ENCODE measurements at places on chromosomes 5 and 9. TPM values are rescaled to one million over a fixed set of nuclear protein-coding genes. Genes with fewer than 3 reads are reported as not detected.

Gene DBN1
- polyA plus RNA-seq: 50.5 TPM

DNA sequence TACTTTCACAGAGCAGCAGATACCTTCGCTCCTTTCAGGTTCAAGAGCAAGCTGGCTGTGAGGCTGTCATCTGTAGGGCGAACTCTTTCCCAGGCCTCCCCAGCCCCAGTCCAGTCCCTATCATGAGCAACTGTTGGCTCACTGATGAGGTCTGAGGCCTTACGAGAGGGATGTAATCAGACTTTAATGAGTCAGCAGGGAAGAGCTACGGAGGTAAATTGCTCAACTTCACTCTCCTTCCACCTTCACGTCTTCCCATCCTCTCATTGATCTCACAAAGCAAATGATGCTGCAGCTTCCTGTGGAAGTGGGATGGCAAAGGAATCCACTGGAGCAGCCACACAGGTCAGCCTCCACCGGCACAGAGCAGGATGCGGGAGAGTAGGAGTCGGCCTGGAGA is 130.7 kb upstream of the TBCA start:
- DNase-seq: no peak

Gene CD14
- 40.5 TPM for polyA plus RNA-seq

DNA sequence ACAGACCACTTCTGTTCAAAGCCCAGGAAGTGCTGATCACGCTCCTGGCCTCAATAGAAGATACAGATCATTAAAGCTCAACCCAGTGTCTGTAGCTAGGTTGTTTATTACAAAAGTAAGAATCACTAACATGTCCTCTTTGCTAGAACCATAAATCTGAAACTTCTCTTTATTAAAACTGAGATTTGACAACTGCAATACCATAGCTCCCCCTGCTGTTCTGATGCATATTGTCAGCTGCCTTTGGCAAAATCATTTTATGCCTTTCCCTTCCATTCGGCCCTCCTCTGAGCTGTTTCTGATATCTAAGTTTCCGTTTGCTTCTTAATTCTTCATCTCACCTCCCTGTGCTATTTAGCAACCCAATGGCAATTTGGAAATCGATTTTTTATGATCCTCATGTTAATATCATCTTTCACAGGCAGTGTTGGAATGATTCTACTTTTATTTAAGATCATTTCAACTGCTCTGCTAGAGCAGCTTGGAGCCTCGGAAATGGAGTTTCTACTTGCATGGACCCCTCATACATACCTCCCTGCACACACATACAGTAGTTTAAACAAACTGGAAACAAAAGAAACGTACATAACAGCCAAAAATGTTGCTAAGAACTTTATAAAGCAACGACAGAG is 998.8 kb downstream of the MAT2B start:
- peak; percentile 59 for DNase-seq

Gene PARP8
- 24.3 TPM for polyA plus RNA-seq

- DNase-seq: no peak
Observed at GRCh38 chr5:128636361-128636760, 98.3 kb upstream of the FBN2 start.

GRCh38 chr5:1113332-1113690 is 1.4 kb upstream of the SLC12A7 start:
- DNase-seq: no peak

- peak; percentile 93 for DNase-seq
Observed at GRCh38 chr9:17134396-17135294, at the start of gene CNTLN. TSS of gene CNTLN (plus strand) at chr9:17135040. CDS start at chr9:17135066, 26 bp downstream.

Data from testis (tissue), 5 donors.